ENCODE measurements at places on chromosomes 3 and 15. TPM values are rescaled to one million over a fixed set of nuclear protein-coding genes. Genes with fewer than 3 reads are reported as not detected.

GRCh38 chr3:27581852-27582251 lies 97.7 kb upstream of the SLC4A7 start:
- no peak for DNase-seq

- DNase-seq, result peak; percentile 85
Observed at GRCh38 chr3:189914799-189915198, 205.9 kb downstream of the P3H2 start.

- no peak for DNase-seq
Observed at GRCh38 chr3:129555153-129555550, 12.2 kb downstream of the H1-8 start.

DNA sequence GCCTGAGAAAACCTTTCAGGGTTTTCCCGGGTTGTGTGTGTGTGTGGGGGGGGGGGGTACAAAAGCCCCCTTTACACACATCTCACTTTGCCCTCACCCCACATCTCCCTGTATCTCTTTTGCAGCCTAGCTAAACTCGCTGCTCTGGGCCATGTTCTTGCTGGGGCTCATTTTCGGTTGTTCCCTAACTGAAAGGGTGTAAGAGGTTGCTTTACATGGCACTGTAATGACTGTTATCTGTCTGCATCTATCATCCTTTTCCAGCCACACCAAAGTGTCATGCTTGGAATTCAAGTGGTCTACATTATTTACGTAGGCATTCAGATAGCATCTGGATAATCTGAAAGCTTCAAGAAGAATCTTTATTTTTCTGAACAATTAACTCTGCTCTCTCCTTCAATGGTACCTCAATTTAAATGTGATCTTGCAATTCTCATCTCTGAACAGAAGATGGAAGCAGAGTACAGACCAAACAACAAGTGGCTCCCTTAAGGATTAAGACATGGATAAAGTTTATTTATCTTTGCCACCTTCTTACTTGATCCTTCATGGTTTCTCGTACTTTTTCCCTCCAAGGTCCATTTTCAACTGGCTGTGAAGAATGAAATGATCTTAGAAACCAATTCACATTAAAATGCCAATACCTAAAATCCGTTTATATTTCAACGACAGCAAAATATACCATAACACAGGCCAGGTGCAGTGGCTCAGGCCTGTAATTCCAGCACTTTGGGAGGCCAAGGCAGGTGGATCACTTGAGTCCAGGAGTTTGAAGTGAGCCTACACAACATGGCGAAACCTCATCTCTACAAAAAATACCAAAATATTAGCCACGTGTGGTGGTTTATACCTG lies 34.9 kb downstream of the DCLK3 start:
- DNase-seq, result peak; percentile 66

DNA sequence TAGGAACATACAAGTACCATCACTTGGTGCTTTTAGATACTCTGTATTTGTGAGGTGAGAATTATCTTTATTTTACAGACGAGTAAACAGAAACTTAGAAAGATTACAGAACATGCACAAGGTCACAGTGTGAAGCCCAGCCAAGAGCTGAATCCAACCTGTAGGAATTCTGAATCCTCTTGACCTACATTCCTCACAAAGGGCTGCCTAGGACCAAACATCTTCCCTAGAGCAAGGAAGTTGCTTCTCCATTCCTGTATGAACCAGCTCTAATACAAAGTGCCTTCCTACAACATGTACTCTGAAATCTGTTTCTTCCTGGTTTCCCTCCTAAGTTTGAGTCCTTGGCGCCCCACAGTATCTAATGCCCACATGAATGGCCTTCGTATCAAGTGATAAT lies 2.9 kb downstream of the HDGFL3 start:
- DNase-seq, result no peak

- no peak for DNase-seq
Observed at GRCh38 chr3:126582311-126582710, 23.6 kb upstream of the C3orf22 start.

GRCh38 chr3:138180375-138181029 lies 5.8 kb upstream of the DBR1 start:
- peak; percentile 60 for DNase-seq

GRCh38 chr3:71987089-71987735 lies 202.3 kb upstream of the PROK2 start:
- peak; percentile 55 for DNase-seq

DNA sequence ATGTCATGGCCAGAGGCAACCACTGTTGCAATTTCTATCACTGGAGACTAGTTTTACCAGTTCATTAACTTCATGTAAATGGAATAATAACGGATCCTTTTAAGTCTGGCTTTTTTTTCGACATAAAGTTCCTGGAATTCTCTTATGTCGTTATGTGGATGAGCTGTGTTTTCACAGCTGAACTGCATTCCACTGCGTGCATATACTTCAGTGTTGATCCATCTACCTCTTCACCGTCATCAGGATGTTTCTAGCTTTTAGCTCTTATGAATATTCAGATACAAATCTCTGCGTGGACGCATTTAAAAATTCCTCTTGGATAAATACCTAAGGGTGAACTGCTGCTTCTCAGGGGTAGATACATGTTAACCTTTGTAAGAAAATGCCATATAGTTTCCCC lies 15.6 kb upstream of the CYFIP1 start:
- no peak for DNase-seq

GRCh38 chr3:10344147-10344943 lies 23.4 kb upstream of the SEC13 start:
- DNase-seq, result peak; percentile 55

DNA sequence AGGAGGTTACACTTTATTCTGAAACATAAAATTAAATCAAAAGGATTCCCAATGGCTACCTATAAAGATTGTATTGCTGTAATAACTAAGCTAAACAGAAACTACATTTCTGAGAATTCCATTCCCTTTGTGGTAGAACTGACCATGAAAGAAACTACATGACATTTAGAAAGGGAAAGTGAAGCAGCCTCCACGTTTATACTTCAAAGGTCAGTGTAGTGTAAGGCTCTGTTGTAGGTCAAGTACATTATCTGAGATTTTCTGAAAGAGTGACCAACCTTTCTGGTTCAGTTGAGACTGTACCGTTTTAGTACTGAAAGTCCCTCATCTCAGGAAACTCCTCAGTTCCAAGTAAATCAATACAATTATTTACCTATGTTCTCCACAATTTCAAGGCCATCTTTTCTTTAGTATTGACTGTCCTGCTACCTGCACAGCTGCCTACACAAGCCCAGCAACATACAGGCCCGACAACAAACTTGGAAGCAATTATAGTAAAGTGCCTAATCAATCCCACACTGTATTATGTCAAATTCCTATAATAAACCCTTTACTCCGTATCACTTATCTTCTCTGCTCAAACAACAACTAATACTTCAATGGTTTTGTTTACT lies 343.0 kb downstream of the PLOD2 start:
- no peak for DNase-seq

DNA sequence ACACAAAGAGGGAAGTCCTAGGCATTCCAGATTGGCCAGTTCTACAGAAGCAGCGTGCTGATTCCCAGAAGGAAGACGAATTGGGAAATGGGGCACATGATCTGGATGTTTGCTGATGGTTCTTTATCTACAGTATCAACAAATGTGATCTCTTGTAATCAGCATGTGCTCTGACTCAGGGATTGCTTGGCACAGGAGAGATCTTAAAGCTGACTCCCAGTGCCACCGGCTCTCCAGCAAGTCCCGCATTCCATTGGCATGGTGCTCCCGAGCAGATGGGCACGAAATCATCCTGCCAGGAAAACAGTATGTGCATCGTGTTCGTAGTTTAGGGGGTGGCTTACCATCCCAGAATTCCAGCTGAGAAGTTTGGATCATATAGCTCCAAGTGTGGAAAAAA lies 259.9 kb upstream of the NR2F2 start:
- DNase-seq, result no peak

- no peak for DNase-seq
Observed at GRCh38 chr3:75983609-75984290, 198.4 kb upstream of the ZNF717 start.

- DNase-seq, result no peak
Observed at GRCh38 chr3:188754267-188754666, 417.5 kb upstream of the TPRG1 start.

- DNase-seq, result no peak
Observed at GRCh38 chr15:76341366-76342057, 4.9 kb downstream of the ISL2 start.

GRCh38 chr3:151556596-151556995 lies 95.7 kb upstream of the IGSF10 start:
- DNase-seq, result no peak

GRCh38 chr3:116951610-116952009 lies 242.0 kb downstream of the TUSC7 start:
- no peak for DNase-seq

DNA sequence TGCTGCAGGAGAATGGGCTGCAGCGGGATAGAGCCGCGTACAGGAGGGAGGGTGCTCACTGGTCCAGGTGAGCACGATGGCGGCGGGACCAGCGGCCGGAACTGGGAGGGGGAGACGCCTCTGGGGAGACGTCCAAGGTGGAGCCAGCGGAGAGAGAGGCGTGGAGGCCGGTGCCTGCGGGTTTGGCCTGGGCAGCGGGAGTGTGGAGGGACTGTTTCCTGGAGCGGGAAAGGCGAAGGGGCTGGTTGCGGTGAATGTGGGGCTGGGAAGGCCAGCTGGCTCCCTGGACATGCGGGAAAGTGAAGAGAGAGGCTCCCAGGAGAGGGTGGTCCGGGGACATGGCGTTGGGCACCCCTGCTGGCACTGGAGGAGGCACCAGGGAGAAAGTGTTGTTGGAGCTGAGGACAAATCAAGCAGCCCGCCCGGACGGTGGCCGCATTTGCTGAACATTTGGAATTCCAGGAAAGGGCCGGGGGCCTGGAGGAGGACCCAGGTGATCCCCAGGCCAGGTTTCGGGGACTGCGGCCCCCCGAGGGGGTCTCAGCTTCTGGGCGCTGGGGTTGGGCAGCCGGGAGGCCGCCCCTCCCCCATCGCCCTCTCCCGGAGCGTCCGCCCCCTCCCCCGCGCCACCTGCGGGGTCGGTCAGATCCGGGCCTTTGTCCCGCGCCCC lies 34.3 kb downstream of the DNAJB8 start:
- DNase-seq, result no peak

The AGBL1 gene
- not detected for total RNA-seq

The INKA1 gene
- total RNA-seq, result 17.2 TPM

The PRICKLE2 gene
- total RNA-seq, result 1.6 TPM

The FAM174B gene
- total RNA-seq, result 57.3 TPM

The CLDN11 gene
- 27.6 TPM for total RNA-seq

The NANOGP8 gene
- total RNA-seq, result not detected

The COX17 gene
- 16.8 TPM for total RNA-seq

The ADAMTS17 gene
- total RNA-seq, result 0.40 TPM

The TTC14 gene
- 20.2 TPM for total RNA-seq

The OR5K2 gene
- not detected for total RNA-seq

The GOLGA6L7 gene
- not detected for total RNA-seq

The ITIH4 gene
- total RNA-seq, result 0.40 TPM

The ROBO1 gene
- 1.1 TPM for total RNA-seq

Data from lung microvascular endothelial cell (primary cell).